RPMI7951 (cell line): ENCODE measurements at places on chromosomes 1 and 21. TPM values are rescaled to one million over a fixed set of nuclear protein-coding genes. Genes with fewer than 3 reads are reported as not detected.

Gene NBPF6
- 2.5 TPM in 2 replicates for total RNA-seq

Gene OR2L2
- not detected in 2 replicates for total RNA-seq

Gene ETV3L
- total RNA-seq: not detected in 2 replicates

Gene S100A1
- total RNA-seq: 4.7 and 5.1 TPM in 2 replicates

DNA sequence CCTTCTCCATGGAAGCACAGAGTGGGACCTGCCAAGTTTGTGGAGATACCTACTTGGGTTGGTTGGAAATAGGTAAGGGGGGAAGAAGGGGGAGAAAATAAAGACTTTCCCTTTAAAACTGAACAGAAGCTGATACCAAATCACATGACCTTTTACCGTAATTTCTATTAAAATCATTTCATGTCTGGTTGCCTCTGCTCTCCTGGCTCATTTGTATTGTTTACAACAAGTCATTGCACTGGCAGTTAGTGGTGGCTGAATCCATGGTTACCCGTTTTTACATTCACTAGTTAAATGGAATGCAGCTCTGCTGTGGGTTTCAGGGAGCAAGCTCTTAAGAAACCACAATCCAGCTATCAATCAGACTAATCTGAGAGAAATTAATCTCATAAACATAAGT, 353.7 kb upstream of the ESRRG start:
- no peak for DNase-seq

GRCh38 chr1:228736844-228737445, 1.7 kb downstream of the RHOU start:
- DNase-seq: no peak

- no peak for DNase-seq
These were observed 34.6 kb upstream of the C1orf87 start for GRCh38 chr1:60108196-60108595.

DNA sequence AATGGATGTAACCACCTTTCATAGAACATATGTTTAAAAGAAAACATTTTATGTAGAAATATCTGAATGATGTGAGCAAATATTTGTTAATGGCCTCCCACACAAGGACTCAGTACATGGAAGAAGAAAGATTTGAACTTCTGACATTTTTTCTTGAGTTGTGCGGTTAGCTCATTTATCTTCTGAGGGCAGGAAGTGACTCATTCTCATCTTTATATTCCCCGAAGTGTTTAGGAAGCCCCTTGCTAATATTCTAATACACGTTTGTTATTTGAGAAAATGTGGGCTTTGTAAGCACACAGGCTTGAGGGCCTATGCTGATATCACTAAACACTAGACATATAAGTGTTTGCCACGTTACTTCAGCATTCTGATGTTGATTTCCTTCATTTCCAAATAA, 392.5 kb upstream of the PTBP2 start:
- peak; percentile 42 for DNase-seq

DNA sequence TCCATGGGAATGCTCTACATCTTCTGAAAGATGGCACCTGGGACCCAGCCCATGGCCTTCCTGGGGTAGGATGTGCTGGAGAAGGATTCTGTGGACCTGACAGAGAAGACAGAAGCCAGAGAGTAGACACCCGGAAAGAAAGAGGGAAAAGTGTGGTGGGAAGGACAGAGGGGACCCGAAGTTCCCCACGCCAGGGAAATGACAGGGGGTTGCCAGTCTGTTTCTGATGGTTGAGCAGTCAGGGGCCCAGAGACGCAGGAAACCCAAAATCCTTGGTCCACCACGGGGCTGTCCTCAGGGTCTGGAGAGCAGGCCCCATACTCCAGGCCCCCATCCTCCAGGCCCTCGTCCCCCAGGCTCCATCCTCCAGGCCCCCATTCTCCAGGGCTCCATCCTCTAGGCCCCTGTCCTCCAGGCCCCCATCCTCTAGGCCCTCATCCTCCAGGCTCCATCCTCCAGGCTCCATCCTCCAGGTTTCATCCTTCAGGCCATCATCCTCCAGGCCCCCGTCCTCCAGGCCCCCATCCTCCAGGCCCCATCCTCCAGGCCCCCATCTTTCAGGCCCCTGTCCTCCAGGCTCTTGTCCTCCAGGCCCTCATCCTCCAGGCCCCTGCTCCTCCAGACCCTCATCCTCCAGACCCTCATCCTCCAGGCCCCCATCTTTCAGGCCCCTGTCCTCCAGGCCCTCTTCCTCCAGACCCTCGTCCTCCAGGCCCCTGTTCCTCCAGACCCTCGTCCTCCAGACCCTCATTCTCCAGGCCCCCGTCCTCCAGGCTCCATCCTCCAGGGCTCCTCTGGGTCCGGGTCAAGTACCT, 1.0 kb upstream of the TFF2 start:
- no peak for DNase-seq

DNA sequence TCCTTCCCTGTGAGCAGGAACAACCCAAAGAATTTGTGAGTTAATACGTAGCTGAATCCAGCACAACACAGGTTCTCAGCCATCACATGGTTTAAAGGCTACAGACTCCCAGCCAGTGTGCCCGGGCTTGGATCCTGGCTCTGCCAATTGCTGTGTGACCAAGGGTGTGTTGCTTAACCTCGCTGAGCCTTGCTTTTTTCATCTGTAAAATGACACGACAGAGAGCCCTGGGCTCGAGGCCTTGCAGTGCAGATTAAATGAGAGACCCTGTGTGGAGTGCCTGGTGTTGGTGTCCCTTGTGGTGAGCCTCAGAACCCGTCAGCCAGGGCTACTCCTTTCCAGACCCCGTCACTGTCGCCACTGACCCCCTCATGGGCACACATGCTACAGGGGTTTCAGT, 39.4 kb downstream of the CHAF1B start:
- no peak for DNase-seq

- no peak for DNase-seq
These were observed 24.6 kb downstream of the WNT3A start for GRCh38 chr1:228031276-228031995.

- no peak for DNase-seq
These were observed 48.8 kb upstream of the LPAR3 start for GRCh38 chr1:84941843-84942242.

DNA sequence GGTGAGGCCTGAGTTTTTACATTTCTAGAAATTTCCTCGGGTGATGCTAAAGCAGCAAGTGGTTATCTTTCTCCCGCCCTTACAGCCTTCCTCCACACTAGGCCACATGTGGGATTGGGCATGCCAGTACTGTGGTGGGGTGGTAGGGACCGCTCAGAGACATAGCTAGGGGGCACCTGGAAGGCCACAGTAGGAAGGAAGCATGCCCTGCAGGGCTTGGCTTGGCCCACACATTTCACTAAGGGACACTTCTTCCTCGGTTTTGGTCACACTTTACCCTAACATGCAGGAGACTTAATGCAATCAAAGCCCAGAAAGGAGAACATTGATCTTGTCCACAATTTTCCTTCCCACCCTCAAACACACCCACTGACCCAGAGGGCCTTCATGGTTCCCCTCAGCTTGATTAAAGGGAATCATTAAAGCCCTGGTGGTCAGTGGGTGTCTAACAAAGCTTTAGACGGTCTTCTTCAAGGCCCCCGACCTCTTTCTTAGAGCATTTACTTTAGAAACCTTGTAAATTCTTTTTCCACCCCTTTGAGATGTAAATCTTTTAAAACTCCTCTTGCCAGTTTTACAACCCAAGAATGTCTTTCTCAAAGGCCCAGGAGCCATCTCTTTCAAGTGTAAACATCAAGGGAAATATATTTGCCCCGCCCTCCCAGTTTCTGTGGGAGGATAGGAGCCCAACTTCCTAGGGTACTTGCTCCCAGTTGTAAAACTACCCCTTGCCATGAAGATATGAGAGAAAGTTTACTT, 246.4 kb upstream of the PTBP2 start:
- peak; percentile 25 for DNase-seq
